ENCODE measurements at places on chromosomes 7 and 10. TPM values are rescaled to one million over a fixed set of nuclear protein-coding genes. Genes with fewer than 3 reads are reported as not detected.
A peak's percentile ranks its signal among the peaks of the same experiment; 100 is the strongest.

DNA sequence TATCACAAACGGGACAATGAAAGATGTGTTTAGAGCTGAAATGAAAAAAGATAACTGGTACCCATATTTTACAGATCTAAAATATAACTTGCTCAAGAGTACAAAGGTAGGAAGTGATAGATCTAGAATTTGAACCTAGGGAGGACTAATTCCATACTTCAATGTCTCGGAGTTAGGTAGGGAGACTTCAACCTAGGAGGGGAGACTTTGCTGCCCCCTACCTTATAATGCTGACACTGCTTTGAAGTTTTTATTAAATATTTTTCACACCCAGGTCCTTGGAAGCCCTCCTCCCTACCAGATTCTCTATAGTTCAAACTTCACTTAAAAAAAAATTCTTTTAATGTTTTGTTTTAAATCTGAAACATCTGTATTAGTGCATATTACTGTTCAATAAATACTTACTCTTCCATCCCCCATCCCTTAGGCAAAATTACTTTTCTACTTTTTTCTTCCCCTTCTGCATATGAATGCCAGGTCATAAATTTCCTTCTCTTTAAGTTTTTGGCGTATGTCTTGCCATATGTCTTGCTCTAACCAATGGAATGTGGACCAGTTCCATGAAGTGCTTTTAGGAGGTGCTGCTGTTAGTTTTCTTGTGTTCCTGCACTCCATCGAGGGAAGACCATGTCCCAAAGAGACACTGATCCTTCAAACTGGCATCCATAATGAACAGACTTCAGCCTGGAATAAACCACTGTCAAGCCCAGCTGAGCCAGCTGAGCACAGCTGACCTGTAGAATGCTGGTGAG is 57.8 kb downstream of the MICU1 start:
- DNase-seq = peak; percentile 40

DNA sequence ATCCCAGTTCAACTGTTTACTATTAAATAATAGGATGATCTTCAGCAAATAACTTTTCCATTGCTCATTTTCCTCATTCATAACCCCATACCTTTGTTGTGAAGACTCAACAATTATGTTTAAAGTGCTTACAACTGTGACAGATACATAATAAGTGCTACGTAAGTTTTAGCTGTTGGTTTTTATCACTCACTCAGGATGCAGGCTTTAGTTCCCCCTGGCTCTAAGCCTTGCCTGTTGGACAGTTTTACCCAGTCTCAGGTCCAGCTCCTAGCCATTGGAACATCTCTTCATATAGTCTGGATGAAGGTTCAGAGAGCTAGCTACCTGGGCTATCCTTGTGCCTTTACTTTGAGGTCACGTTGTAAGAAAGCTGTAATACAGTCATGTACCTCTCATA is 353.2 kb downstream of the CRPPA start:
- DNase-seq = no peak

DNA sequence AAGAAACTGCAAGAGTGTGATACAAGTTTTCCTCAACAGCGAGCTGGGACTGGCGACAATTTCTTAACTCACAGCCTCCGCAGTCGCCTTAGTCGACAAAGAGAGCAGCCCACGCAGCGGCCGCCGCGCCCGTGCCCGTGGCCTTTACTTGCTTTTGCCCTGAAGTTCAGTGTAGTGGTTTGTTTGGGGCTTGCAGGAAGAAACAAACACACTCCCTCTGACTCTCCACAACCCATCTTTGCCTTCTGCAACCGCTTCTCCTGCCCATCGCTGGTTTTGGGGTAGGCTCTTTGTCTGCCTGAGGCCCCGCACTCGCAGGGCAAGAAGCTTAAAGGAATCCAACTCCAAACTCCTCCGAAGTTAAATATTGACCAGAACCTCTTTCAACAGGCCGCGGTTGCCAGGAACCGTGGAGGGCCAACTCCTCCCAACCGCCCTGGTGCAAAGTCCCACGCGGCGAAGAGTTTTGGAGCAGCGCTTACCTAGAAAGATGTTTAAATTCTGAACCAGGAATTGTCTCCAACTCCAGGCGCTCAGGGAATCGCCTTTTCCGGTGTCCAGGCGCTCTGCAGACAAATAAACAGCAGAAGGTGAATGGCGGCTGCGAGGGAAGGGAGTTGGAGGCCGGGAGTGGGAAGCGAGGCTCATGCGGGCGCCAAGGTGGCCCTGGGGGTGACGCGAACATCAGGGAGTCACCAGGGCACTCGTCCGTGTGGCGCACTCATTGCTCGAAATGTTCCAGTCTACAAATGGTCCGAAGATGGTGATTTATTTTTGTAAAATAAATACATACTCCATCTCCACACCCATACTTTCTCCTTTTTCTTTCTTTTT is 8.3 kb downstream of the HOXA4 start:
- DNase-seq = no peak

- DNase-seq = no peak
Observed at GRCh38 chr10:18164748-18165361, 24.6 kb downstream of the CACNB2 start.

- DNase-seq = no peak
Observed at GRCh38 chr7:151406886-151407583, 2.8 kb downstream of the WDR86 start.

GRCh38 chr7:50937727-50938126 is 155.0 kb upstream of the GRB10 start:
- DNase-seq = no peak

GRCh38 chr7:36048902-36049240 is 104.2 kb upstream of the EEPD1 start:
- no peak for DNase-seq

DNA sequence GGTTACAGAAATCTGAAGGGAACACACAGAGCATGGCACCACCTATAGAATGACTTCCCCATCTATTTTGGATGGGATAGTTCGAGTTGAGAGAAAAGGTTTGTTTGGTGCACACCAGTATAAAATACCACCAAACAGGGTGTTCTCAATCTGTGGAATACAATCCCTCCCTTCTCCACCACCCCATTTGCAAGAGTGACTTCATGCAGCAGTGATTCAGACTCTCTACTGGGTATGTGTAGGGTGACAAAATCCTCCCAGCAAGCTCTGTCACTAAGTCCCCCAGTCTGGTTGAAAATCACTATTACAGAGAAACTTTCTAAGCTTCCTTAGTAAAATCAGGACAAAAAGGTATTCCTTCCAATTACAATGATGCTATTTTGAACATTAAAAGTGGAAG is 69.0 kb downstream of the ANK3 start:
- DNase-seq = no peak

- DNase-seq = no peak
Observed at GRCh38 chr10:95820363-95820762, 64.4 kb downstream of the ENTPD1 start.

DNA sequence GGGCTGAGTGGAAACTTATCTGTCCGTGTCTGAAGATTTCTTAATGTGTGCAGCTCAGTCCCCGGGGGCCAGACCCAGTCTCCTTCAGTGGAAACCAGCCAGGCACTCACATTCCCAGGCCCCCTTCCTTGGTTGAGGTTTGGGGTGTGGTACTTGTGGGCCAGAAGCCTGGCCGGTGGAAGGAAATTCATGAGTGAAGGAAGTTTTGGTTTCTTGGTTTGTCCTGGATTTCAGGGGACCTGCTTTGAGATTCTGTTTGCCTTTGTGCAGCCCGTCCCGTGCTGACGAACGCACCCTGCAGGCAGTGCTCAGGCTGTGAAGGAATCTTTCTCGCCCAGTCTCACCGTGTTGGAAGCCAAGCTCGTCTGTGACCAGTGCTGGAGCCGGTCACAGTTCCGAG is 2.9 kb downstream of the INPP5A start:
- peak; percentile 44 for DNase-seq

DNA sequence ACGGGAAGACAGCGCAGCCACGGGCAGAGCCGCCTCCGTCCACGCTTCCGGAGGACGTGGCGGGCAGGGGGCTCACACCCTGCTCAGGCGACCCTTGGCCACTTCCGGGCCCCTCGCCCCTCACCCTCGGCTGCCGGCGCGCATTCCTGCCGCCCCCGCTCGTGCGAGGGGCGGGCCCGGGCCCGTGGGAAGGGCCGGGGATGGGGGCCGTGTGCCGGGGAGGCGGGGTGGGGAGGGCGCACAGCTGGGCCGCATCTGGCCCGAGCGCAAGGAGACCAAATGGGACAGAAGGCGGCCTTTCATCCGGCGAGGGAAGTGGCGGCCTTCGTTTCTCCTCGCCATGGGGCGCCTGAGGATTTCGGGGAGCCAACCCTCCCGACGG is 846 bp upstream of the LFNG start:
- DNase-seq = no peak

DNA sequence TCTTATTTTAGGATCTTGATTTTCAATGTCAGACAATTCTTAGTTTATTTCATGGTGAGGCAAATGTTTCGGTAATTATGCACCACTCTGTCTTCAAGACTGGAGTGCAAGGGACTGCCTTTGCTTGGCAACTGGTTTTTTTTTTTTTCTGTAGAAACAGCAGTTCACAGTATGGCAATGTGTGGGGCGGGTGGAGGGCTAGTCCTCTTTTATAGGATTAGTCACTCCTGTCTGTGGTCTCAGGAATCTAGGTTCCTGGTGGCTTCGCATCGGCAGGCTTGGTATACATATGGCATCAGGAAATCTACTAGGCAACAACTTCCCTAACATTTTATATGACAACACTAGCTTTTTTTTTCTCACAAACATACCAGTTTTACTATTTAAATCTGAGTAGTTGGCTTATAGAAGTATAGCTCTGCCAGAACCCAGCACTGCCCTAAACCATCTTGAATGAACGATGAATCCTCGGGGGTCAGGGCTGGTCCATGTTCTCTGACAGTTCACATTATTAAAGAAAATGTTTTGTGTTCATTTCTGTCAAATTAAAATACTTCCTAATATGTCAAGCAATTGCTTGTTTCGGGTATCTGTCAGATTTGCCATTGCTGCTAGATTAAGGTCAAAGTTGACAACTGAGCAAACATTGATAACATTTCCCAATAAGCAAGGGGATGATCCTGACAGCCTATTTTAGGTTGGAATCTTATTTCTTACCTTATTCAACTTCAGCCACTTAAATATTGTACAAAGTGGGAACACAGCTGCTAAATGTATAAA is 289.7 kb upstream of the VSTM2A start:
- no peak for DNase-seq

GRCh38 chr7:104979167-104979841 is 34.7 kb upstream of the KMT2E start:
- peak; percentile 21 for DNase-seq

DNA sequence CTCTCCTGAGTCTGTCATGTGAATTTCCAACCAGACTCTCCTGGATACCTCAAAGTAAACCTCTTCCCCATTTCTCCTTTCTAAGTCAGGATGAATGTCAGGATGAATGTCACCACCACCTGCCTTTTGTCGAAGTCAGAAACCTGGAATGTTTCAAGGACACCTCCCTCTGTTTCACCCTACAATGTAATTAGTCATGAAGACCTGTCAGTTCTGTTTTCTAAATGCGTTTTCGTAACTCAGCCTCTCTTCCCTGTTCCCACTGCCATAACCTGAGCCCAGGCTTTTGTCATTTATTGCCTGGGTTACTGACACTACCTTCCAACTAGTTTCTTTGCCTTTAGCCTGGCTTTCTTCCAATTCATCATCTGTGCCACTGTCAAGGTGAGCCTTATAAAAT is 5.5 kb upstream of the STN1 start:
- DNase-seq = peak; percentile 70

DNA sequence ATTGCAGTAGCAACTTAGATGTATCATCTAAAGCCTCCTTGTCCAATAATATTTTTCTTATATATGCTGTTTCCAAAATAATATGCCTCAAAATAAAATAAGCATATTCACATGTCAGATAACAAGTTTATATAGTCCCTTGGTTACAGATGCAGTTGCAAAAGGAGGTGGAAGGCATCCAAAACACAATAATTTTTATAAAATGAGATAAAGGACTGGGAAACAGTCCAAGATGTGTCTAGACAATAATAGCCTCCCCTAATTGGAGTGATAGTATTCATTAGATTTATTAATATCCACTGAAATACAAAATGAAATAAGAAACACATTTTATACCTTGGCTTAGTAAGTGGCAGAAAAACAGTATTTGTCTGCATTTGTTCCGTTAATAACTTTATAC is 30.3 kb downstream of the BCAP29 start:
- peak; percentile 73 for DNase-seq

GRCh38 chr7:152866791-152867501 is 107.4 kb downstream of the ACTR3B start:
- DNase-seq = no peak

DNA sequence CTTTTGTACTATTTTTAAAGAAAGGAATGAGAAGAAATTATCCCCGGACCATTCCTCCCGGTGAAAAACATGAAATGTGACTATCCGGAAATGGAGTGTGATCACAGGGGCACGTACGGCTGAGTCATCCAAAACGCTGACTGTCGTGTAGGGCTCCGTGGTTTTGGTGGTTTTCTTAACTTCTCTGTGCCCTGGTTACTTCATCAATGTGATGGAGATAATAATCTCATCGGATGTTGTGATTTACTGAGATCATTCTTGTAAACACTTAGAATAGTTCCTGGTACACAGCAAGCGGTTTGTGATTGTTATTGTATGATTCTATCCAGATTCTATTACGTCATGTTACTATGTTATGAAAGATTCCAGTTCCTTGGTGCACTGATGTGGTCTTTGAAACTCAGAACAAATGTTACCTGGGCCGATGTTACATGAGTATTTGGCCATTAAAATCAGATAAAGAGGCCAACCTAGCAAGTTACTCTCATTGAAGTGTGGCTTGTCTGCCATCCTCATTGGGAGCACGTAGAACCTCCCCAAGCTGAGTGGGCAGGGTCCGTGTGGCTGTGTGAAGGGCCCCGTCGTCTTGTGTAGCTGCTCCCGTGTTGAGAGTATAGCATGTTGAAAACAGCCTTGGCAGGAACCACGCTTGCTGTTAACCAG is 99.5 kb downstream of the CAMK1D start:
- DNase-seq = peak; percentile 66

DNA sequence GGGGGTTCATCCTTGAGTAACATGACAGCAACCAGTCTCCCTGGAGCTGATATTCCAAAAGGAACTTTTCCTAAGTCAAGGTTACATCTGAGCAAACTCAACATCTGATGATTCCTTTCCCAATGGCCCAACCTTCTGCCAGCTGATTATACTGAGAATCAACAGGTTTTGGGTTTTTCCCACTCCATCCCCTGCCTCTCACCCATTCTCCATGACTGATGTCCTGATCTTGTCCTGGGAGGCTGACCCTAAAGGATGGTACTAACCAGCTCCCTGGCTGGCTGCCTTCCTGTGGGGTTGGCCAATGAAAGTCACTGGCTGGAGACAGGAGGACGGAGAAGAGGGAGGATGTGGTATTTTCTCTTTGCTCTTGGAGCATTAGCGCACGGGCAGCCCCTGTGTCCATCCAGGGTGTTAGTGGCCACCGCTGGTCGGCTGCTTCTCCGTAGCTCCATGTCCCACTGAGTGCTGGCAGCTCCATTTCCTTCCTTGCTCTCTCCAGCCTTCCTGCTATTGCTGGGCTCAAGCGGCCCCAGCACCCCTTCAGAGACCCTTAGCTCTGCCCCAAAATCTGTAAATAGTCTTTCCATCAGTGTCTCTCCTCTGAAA is 306.2 kb upstream of the PITRM1 start:
- DNase-seq = no peak

Gene RSPH10B
- 1.3 TPM for total RNA-seq

Gene AVPI1
- total RNA-seq = 19.0 TPM

Gene CFAP69
- total RNA-seq = 19.2 TPM

Gene SDHAF3
- total RNA-seq = 8.8 TPM

Gene SLC16A12
- total RNA-seq = 7.0 TPM

Gene SUN3
- total RNA-seq = not detected

Gene KCNIP2
- total RNA-seq = 63.6 TPM

Gene HERC4
- 30.3 TPM for total RNA-seq

Gene LIPF
- total RNA-seq = not detected

Measured in cardiac muscle cell (in vitro differentiated cells and primary cell).